NCI-H748 treated with DMSO at 0.1 percent for 48 hours (cell line): ENCODE measurements at places on chromosomes 12 and 14.

GRCh38 chr12:107684029-107684795, 1.4 kb upstream of the PWP1 start:
- no peak for DNase-seq

DNA sequence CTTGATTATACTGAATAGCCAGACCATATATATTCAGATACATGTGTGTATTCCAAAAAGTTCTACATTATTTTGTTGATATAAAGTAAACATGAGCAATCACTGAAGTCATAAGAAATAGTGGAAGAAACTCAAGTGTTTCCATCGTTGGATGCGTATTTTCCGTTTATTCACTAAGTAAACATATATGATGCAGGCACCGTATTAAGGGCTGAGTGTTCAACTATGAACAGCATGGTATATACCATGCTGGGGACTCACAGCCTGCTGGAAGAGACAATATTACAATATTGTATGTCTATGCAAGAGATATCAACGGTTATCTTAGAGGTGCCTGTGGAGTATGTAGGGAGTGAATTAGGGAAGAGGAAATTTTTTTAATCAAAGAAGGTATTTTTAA, 1.2 kb downstream of the PYROXD1 start:
- no peak for DNase-seq

DNA sequence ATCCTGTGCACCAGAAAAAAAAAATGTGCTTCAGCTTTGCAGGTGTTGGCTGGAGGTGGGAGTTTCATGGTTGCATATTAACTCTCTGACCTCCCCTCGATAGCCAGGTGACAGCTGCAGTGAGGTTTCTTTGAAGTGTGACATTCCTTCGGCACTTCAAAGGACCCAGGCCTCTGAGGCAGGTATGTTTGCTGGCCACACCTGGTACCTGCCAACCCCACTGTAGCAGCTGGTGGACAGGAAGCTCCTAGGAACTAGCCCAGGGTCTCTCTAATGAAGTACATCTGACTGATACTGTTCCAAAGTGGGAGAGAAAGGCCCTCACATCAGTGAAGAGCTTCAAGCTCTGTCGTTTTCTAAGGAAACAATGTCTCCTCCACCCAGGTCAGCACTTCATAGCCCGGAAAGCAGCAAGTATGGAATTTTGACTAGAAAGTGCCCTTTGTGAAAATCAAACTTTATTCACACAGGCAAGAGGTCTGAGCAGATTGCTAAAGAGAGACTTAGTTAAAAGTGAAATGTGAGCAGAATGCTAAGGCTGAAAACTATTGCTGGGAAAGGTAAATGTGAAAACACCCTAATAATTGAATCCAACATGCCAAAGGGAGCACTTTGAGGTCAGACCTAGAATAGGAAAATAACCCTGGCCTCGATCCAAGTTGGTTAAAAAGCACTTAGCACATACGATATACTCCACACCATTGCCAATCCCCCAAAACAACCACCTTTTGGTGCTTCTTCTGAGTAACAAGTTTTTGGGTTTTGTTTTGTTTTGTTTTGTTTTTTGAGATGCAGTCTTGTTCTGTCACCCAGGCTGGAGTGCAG, 71.3 kb downstream of the PHLDA1 start:
- DNase-seq = peak; percentile 36

DNA sequence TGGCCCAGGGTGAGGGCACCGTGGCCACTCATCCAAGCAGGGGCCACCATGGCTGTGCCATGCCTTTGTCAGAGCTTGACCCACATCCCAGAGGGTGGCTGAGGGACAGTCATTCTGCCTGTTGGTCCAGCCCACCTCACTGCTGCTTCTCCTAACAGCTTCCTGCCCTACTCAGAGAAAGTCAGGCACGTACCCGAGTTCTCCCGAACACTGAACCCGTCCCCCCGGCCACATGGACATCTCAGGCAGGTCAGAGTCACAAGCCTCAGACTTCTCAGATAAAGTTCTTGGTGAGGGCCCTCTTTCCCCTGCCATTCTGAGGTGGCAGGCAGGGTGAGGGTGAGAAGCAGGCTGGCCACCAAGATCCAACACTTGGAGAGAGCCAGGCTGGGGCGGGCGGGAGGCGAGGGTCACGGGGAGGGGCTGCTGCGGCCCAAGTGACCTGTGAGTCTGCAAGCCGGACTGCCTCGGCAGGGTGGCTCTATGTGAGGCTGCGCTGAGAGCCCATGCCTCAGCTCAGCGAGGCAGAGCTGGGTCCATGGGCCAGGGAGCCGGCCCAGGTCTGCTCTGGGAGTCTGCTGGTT, 317.8 kb downstream of the TMEM121 start:
- no peak for DNase-seq

DNA sequence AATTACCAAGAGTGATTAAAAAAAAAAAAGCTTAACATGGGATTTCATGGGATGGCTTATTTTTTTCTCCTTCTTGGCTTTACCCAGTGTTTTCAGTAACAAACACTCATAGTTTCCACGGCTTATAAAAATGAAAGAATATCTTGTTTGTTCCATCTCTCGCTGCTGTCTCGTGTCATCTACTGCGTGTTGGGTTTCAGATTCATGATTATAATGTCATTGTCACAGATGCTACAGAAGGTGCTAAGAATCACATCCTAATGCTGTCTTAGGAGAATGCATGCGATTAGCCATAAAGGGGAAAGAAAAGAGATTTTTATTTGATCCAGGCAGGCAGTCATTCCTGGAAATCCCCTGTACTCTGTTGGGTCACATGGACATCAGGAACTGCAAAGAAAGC, 1267.6 kb upstream of the TMEM132C start:
- DNase-seq = no peak

GRCh38 chr12:51864833-51865670, 16.5 kb upstream of the FIGNL2 start:
- no peak for DNase-seq

GRCh38 chr12:46556105-46556559, 183.6 kb upstream of the SLC38A2 start:
- DNase-seq = no peak

- no peak for DNase-seq
Observed at GRCh38 chr12:54472494-54473262, 724 bp downstream of the GTSF1 start.

DNA sequence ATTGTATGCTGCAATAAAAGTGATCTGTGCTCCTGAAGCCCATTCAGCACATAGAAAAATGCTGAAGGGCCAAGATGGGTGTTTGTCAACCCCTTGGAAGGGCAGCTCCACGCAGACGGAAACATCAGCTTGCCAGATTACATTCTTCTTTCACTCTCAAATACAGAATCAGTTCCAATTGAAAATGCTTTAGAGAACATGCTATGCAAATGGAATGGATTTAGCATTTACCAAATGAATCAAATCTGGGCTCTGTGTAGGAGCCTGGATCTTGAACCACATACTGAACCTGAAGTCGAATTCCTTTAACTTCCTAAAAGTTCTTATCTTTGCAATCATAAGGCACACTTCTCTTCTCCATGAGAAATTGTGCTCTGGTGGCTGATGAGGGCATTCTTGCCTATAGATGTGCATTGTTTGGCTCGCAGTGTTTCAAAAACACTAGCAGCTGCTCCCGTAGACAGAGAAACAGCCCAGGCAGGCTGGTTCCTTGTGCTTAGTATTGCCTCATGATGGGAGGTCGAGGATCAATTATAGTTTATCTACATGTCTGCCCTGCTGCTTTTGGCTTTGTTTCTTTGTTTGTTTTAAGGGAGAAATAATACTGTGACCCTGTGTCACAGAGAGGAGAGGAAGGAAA, 489.8 kb upstream of the FLRT2 start:
- DNase-seq = peak; percentile 90

DNA sequence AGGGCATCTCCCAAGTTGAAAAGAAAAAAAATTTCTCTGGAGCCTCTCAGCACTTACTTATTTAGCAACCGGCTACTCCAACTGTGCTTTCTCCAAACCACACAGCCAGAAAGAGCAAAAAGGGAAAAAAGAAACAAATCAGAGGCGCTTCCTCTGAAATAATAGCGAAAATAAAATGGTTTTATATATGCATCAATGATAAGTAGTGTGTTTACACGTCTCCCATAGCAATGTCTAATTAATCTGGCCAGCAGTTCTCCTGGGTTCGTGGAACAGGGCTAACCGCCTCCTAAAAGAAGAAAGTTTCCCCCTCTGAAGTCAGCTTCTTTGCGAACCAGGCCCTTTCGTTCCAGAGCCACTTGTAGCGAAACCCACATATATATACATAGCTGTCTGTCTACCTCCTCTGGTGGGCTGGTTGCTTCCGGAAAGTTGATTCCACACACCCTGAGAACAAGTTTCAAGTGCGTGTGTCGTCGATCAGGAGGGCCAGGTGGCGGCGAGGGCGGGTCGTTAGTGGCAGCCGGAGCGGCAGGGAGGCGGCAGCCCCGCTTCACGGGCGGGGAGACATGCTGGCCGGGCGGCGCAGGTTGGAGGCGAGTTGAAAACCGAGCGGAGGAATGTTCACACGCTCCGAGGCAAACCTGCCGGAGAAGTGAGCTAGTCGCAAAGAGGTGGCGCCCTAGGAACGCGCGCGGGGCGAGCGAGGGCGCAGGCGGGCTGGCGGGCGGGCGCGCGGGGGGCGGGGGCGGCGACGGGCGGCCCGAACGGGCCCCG, 2.7 kb downstream of the PTHLH start:
- DNase-seq = no peak

- no peak for DNase-seq
Observed at GRCh38 chr12:49907352-49907751, 3.7 kb upstream of the FAIM2 start.

GRCh38 chr12:20404576-20405346, 36.4 kb downstream of the PDE3A start:
- DNase-seq = no peak
